Prostate gland (tissue), 2 donors: ENCODE measurements at places on chromosomes 4 and X.
A peak's percentile ranks its signal among the peaks of the same experiment; 100 is the strongest.

GRCh38 chrX:110143454-110144210 is 140.7 kb downstream of the TMEM164 start:
- DNase-seq: no peak

- DNase-seq: no peak
These were observed 131.7 kb upstream of the INTU start for GRCh38 chr4:127501103-127501502.

DNA sequence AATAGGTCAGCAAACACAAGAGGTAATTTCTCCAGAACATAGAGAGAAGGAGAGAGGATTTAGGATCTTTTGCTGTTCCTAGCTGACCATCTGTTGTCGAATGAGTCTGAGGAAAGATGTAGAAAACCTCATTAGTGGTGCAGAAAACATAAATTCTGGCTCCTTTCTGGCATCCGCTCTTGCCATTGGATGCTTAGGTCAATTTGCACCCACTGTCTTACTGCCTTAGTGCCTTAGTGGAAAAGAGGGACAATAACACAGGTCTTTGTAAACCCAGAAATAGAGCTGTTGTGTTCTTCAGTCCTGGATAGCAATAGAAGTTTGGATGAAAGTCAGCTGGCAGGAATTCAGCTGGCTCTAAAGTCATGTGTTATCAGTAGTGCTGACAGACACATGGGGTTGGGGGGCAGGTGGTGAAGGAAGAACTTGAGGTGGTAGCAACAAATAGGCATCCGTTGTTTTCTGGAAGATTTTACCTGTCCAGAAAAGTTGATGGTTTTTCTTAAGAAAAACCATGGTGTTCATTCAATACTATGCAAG is 78.2 kb downstream of the GLRA2 start:
- DNase-seq: no peak

DNA sequence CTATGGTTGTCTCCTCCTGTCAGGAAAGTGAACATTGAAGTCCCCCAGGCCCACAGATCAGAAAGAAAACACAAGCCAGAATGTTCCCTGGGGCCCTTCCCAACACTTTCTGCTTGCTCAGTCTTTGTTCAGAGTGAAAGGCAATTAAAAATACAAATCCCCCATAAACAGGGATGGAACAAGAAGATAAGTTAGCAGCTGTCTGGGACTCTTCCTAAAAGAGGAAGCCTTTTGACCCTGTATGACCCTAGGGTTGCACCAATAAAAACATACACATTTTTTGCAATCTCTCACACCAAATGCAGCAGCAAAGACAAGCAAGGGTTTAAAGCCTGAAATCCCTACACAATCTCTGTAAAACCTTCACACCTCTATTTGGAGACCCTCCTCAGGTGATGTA is 22.6 kb downstream of the IRF2 start:
- no peak for DNase-seq

GRCh38 chr4:109608879-109609278 is 48.8 kb downstream of the MCUB start:
- DNase-seq: no peak

GRCh38 chr4:114464726-114465272 is 133.8 kb upstream of the UGT8 start:
- DNase-seq: no peak

DNA sequence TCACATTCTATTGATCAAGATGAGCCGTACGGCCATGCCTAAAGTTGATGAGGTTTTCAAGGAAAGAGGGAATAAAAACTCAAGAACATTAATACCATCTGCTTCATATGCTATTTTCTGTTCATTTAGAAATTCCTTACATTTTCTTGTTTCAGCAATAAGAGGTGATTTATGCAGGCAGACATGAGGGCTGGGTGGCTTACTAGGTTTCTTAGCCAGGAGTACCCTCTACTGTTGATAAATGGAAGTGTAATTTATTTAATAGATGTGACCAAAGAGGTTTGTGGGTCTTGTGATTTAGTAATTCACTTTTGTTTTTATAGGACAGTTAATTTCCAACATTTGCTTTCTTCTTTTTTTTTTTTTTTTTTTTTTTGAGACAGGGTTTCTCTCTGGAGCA is 6.4 kb upstream of the SMIM9 start:
- no peak for DNase-seq

GRCh38 chr4:165537028-165537648 is 158.3 kb downstream of the CPE start:
- peak; percentile 19 for DNase-seq

- no peak for DNase-seq
These were observed 41.5 kb upstream of the ANKRD50 start for GRCh38 chr4:124753941-124754581.

- DNase-seq: no peak
These were observed 18.7 kb downstream of the ANTXR2 start for GRCh38 chr4:80054375-80054774.

DNA sequence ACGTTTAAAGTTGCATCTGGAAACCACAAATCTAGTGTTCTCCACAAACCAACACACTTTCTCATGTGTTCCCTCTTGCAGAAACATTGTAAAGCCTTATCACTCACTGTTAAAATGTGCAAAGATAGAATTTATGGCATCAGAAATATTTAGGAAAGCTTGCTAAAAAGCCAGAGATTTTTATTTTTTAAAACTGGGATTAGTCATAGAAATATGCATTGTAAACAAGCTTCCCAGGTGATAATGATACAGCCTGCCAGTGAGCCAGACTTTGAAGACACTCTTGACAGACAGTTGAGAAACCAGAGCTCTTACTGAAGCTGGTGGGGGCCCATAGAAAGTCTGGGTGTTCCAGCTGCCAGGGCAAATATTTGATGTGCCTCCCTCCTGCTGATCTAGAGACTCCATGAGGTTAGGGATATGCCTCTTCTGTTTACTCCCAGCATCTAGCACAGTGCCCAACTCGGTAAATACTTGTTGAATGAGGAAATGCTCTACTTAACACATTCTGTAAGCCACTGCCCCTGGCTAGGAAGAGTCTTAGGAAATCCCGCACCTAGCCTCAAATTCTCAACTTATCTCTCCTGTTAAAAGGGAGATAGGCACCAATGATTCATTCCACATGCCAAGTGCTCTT is 179.0 kb upstream of the RASGEF1B start:
- peak; percentile 44 for DNase-seq

DNA sequence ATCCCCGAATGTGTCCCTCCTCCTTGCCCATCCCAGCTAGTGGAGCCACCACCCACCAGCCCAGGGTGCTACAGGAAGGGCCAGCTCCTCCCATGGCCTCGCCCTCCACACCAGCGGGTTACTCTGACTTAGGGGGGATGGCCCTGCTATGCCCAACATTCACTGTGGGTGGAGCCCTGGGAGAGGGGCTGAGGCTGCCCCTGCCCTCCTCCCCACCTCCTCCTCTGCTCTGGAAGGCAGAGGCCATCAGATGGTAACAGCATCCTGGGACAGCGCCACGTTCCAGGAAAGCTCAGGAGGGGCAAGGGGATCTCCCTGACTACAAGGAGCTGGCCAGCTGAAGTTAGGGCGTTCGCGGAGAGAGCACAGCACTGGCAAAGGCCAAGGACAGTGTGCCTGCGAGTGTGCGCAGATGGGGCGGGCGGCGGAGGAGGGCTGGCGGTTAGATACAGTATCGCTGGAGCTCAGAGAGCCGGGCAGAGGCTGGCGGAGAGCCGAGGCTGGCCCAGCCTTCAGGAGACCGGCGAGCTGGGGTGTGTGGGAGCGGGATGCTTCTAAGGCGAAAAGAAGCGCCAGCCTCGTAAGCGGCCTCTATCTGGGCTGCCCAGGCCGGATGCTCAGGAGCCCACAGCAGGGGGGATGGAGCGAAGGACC is 1.5 kb downstream of the JAKMIP1 start:
- DNase-seq: no peak

- DNase-seq: peak; percentile 46
These were observed 35.4 kb downstream of the JADE1 start for GRCh38 chr4:128844931-128845330.

DNA sequence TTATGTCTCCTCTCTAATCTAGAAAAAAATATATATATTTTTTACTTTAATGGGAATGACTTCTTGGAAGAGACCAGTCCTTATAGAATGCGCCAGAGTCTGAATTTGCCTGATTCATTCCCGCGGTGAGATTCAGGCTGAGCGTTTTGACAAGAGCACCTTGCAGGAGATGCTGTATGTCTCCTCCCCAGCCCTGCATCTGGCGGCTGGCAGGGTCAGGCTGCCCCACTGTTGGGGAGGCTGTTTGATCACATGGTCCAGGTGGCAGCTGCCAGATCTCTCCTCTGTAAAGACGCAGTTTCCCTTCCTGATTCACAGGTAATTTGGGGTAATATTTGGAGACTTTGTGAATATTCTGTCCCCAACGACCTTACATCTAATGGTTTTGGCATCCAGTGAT is 9.7 kb downstream of the PDZD4 start:
- no peak for DNase-seq

- no peak for DNase-seq
These were observed 9.5 kb downstream of the FRG2 start for GRCh38 chr4:190017357-190018200.

DNA sequence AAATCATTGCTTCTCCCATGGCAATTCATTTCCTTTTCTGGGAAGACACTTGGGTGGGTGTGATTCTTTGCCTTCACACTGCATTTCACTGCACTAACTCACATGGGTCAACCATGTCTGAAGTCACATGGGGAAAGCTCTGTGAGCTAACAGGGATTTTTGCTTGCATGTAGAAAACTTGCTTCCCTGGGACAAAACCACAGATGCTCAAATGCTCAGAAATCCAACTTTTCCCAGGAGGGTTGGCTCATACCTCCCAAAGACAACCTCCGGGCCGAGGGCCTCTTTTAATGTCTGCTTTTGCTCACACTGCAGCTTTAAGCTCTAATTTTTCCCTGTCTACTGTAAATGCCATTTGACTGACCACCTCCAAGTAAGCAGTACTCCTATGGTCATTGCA is 1695.2 kb downstream of the STIM2 start:
- no peak for DNase-seq

DNA sequence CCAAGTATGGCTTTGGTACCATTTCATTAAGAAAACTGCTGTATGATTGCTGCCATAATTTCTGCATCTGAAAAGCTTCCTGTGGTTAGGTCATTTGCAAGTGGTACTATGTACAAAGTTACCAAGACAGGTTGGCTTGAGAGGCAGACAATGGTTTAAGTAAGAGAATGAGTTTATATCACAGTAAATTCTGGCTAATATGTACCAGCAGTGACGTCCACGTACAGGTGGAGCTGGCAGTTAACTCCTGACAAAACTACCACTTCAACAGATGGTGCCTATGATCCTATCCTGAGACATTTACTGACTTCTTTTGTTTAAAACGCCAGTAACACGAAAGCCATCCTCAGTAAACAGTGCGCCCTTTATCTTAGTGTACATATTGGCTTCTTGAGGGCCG is 198.4 kb downstream of the NR3C2 start:
- no peak for DNase-seq

DNA sequence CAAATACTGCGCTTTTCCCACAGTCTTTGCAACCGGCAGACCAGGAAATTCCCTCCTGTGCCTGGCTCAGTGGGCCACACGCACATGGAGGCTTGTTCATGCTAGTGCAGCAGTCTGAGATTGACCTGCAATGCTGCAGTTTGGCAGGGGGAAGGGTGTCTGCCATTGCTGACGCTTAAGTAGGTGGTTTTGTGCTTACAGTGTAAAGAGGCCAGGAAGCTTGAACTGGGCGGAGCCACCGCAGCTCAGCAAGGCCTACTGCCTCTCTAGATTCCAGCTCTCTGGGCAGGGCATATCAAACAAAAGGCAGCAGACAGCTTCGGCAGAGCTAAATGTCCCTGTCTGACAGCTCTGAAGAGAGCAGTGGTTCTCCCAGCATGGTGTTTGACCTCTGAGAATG is 390.5 kb upstream of the TECRL start:
- DNase-seq: no peak

- DNase-seq: no peak
These were observed 363.9 kb downstream of the KLHL13 start for GRCh38 chrX:117752745-117753144.

- no peak for DNase-seq
These were observed 65.3 kb downstream of the ELOVL6 start for GRCh38 chr4:110132816-110133719.

- DNase-seq: peak; percentile 30
These were observed 37.2 kb upstream of the MAGEA4 start for GRCh38 chrX:151875270-151876026.

DNA sequence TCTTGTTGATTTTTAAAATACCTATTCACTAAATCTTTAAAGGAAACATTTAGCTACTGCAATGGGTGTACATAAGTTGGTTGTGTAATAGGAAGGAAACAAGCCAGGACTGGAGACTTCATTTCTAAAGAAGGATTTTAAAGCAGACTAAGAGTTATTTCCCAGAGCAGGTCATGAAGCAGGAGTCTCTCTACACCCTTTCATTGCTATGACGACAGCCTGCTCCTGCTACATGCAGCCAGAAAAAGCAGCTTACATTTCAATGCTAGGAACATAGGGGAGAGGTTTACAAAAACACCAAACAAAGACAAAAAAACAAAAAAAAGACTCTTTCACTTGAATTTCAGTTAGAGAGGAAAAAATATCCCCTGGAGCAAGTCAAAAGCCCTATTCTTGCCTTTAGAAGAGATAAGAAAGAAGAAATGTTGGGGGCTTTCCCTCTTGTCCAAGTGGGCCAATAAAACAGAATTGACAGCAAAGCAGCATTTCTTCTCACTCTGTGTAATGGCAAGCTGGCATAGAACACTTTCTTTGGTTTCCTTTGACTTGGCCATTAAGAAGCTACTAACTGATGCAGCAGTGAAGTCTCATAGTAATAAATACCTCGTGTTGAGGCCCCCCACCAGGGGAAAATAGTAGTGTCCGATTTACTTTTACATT is 3.4 kb downstream of the SPARCL1 start:
- DNase-seq: peak; percentile 48

GRCh38 chrX:115297189-115297588 is 7.7 kb downstream of the LUZP4 start:
- DNase-seq: no peak

DNA sequence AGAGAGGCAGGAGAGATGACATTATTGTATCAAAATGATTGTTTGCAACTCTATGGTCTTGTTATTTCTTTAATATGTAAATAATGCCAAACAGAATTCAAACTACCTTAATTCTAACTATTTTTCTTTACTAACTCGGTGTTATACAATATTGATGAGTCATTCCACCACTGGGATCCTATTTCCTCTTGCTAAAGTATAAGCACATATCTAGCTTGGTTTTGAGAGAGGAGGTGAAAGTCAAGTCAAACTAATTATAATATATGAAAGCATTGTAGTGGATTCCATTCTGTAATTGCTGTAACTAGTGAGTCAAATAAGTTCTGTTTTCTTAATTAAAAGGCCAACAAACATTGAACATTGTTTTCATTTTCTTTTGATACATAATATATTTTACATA is 837.6 kb downstream of the PDHA2 start:
- no peak for DNase-seq

GRCh38 chr4:183186813-183187212 is 87.8 kb downstream of the WWC2 start:
- DNase-seq: no peak

GRCh38 chr4:93888308-93888707 is 59.8 kb downstream of the ATOH1 start:
- DNase-seq: no peak

- no peak for DNase-seq
These were observed 20.2 kb downstream of the MMRN1 start for GRCh38 chr4:89914609-89915550.
